ENCODE measurements at places on chromosomes 5 and 9. TPM values are rescaled to one million over a fixed set of nuclear protein-coding genes. Genes with fewer than 3 reads are reported as not detected.

GRCh38 chr9:91433180-91433579 is 9.5 kb upstream of the NFIL3 start:
- no peaks in the 10 kb centered on the region for H3K4me1 ChIP-seq
- no peak overlapping the region for H3K27ac ChIP-seq
- no peak overlapping the region for H3K4me3 ChIP-seq
- H3K27me3 ChIP-seq: peaks cover 19% of the 10 kb centered on the region
- no peak for DNase-seq
- no peaks in the 10 kb centered on the region for H3K36me3 ChIP-seq

- H3K4me1 ChIP-seq: peaks cover 5% of the 10 kb centered on the region
- no peaks in the 10 kb centered on the region for H3K36me3 ChIP-seq
- DNase-seq: no peak
- H3K27me3 ChIP-seq: peaks cover 3% of the 10 kb centered on the region
- no peak overlapping the region for H3K27ac ChIP-seq
Observed at GRCh38 chr9:136757328-136757727, 715 bp downstream of the LCN8 start.

DNA sequence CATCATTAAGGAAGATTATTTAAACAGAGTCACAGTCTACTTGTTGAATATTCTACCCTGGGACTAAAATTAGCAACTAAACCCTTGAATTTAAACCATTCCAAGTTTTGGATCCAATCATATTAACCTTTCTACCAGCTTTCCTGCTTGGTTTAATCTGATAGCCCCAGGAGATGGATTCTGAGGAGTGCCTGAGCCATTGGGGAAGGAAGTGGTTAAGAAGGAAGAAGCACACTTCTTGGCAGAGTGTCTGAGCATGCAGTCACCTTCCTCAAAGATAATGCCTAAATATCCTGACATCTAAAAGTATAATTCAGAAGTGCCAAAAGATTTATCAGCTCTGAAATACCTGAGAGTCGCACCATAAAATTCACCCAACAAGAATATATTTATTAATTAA is 74.1 kb upstream of the SNCAIP start:
- H3K36me3 ChIP-seq: no peaks in the 10 kb centered on the region
- no peak overlapping the region for H3K4me3 ChIP-seq
- no peaks in the 10 kb centered on the region for H3K27me3 ChIP-seq
- H3K4me1 ChIP-seq: no peaks in the 10 kb centered on the region
- no peak for DNase-seq
- no peak overlapping the region for H3K27ac ChIP-seq

Gene SPATA31C1
- total RNA-seq: 1.4 TPM

Gene SLC6A19
- not detected for total RNA-seq

Gene ZBTB43
- 14.5 TPM for total RNA-seq

Gene MVB12B
- 65.5 TPM for total RNA-seq

Gene FRMD3
- 2.3 TPM for total RNA-seq

Gene ADAMTS12
- total RNA-seq: 10.8 TPM

Gene AGXT2
- total RNA-seq: not detected
